Panc1 (cell line): ENCODE measurements at places on chromosomes 12 and 14. TPM values are rescaled to one million over a fixed set of nuclear protein-coding genes. Genes with fewer than 3 reads are reported as not detected.

GRCh38 chr12:43979450-43979849 is 143.6 kb downstream of the TMEM117 start:
- DNase-seq, result no peak

DNA sequence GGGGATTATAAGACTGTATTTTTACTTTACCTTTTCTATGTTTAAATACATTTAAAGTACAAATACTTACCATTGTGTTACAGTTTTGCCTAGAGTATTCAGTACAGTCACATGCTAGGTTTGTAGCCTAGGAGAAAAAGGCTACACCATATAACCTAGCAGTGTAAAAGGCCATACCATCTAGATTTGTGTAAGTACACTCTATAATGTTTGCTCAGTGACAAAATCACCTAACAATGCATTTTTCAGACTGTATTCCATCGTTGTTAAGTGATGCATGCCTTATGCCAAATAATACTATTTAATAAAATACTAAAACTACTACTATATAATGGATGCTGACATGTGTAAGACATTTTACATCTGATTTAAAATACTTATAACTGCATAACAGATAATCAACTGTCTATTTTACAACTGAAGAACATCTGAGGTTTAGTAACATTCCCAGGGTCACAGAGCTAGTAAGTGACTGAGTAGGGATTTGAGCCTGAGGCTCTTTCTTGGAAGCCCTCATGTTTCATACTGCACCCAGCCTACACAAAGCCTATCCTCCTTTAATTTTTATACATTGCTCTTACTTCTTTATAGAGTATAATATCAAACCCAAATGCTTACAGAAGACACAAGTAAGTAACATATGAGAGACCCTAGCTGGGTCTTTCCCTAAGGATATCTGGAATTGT is 296.8 kb downstream of the SYT1 start:
- no peak for DNase-seq

Gene A2M
- total RNA-seq, result 2.1 TPM

Gene NOS1
- 0.03 TPM for total RNA-seq

Gene EFS
- total RNA-seq, result not detected

DNA sequence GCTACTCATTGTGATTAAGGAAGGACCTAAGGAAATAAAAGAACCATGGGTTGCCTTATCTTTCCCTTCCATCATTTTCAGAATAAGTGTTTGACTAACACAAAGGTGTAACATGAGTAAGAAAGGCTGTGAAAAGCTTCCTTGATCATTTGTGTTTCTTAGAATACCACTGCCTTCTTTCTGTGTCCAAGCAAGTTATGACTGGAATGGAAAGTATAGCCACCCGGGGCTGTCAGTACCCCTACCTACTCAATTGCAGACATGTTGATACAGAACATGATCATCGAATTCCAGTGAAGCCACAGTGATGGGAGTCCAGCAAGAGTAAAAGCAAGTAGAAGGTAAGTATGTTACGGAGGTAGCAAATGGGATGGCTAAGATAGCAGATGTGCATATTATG is 209.8 kb downstream of the PELI2 start:
- DNase-seq, result no peak
